ENCODE measurements at places on chromosomes 6 and 20.

GRCh38 chr6:29656157-29656556 is 735 bp upstream of the MOG start:
- no peaks in the 10 kb centered on the region for H3K36me3 ChIP-seq
- H3K4me1 ChIP-seq = peaks cover 5% of the 10 kb centered on the region
- H3K27ac ChIP-seq = no peak overlapping the region
- H3K27me3 ChIP-seq = peaks cover 5% of the 10 kb centered on the region
- no peak for DNase-seq

GRCh38 chr20:60906555-60906954 is 345.5 kb upstream of the CDH4 start:
- H3K27ac ChIP-seq = no peak overlapping the region
- H3K4me1 ChIP-seq = no peaks in the 10 kb centered on the region
- H3K36me3 ChIP-seq = no peaks in the 10 kb centered on the region

- no peak overlapping the region for H3K4me3 ChIP-seq
- DNase-seq = no peak
- H3K4me1 ChIP-seq = no peaks in the 10 kb centered on the region
- no peaks in the 10 kb centered on the region for H3K36me3 ChIP-seq
Measured at GRCh38 chr20:22438926-22439325, 145.4 kb downstream of the FOXA2 start.

DNA sequence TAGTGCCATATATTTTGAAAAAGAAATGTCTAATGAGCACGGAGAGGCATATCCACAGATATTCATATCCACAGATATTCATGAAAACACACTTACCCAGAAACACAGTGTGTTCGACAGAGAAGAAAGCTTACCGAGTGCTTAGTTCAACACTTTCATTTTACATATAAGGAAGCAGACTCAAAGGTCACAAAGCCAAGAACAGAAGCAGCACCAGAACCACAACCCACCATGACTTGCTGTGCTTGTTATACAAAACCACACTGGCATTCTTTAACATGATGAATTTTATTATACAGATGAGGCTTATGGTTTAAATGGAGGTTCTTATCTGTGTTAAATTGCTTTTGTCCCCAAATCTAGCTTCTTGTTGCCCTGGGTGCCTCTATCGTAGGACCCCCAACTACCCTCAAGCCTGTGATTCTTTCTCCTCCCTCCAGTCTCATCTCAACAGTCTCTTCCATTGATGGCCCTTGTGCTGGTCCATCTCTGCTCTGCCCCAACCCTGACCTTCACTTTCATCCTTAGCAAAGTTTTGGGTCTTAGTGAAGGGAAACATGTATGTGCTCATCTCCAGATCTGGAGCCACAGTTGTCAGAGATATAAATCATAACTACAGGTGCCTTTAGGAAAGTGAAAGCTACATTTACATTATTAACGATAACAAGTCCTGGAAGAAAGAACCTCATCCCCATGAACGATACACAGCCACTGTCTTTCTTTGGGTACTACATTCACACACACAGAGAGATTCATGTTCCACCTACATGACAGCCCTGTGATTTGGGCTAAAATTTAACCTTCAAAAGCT is 40.0 kb downstream of the SF3B5 start:
- no peaks in the 10 kb centered on the region for H3K36me3 ChIP-seq
- peak overlapping the region; percentile 95 for H3K27ac ChIP-seq
- H3K27me3 ChIP-seq = peaks cover 2% of the 10 kb centered on the region

GRCh38 chr6:55319961-55320695 is 7.1 kb upstream of the GFRAL start:
- DNase-seq = no peak
- H3K27ac ChIP-seq = no peak overlapping the region
- no peaks in the 10 kb centered on the region for H3K4me1 ChIP-seq
- H3K27me3 ChIP-seq = no peaks in the 10 kb centered on the region
- no peak overlapping the region for H3K4me3 ChIP-seq

- DNase-seq = no peak
- H3K27ac ChIP-seq = no peak overlapping the region
Measured at GRCh38 chr6:125066140-125066539, 87.4 kb upstream of the TPD52L1 start.

DNA sequence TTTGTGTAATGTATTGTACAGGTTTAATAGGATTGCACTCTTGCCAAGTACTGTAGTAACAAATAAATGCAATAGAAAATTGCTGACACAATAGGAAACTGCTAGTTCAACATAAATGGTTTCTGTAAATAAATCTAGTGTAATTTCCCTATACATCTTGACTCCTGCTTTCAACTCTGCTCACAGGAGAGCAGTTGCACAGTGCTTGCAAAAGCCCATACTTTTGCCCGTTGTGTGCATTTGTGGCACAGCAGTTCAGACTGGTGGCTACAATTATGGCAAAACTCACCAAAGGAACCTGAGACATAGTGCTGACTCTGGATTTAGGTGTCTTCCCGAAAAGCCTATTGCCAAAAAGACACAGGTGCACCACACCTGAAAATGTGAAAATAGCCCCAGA is 953.3 kb upstream of the SLC35B3 start:
- H3K36me3 ChIP-seq = no peaks in the 10 kb centered on the region
- no peak overlapping the region for H3K4me3 ChIP-seq
- no peak for DNase-seq
- no peak overlapping the region for H3K27ac ChIP-seq
- no peaks in the 10 kb centered on the region for H3K4me1 ChIP-seq

GRCh38 chr20:8536262-8536618 is 404.2 kb downstream of the PLCB1 start:
- no peak overlapping the region for H3K4me3 ChIP-seq
- peaks cover 2% of the 10 kb centered on the region for H3K27me3 ChIP-seq
- no peak overlapping the region for H3K27ac ChIP-seq
- DNase-seq = no peak
- peaks cover 13% of the 10 kb centered on the region for H3K4me1 ChIP-seq

DNA sequence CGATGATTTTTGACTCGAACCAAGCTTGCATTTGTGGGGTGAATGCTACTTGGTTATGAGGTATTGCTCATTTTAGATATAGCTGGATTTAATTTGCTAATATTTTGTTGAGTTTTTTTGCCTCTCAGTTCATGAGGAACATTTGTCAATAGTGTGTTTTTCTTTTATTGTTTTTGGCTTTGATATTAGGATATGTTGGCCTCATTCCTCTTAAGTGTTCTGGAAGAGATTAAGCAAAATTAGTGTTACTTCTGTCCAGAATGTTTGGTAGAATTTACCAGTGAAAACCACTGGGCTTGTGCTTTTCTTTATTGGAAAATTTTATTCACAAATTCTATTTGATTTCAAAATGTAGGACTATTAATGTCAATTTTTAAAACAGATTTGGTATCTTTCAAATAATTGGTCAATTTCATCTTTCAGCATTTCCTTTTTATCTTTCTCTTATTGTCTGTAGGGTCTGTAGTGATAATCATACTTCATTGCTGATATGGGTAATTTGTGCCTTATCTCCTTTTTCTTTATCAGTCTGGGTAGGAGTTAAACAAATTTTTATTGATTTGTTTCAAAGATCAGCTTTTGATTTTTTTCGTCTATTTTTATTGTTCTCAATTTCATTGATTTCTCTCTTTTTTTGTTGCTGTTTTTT is 14.1 kb downstream of the AIG1 start:
- no peak overlapping the region for H3K27ac ChIP-seq
- H3K27me3 ChIP-seq = no peaks in the 10 kb centered on the region
- H3K36me3 ChIP-seq = no peaks in the 10 kb centered on the region
- DNase-seq = no peak
- H3K4me1 ChIP-seq = no peaks in the 10 kb centered on the region

DNA sequence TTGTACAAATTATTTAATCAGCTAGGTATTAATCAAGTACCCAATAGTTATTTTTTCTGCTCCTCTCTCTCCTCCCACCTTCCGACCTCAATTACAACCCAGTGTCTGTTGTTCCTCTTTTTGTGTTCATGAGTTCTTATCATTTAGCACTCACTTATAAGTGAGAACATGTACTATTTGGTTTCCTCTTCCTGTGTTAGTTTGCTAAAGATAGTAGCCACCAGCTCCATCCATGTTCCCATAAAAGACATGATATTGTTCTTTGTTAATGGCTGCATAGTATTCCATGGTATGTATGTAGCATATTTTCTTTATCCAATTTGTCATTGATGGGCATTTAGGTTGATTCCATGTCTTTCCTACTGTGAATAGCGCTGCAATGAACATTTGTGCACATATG is 652.8 kb upstream of the CITED2 start:
- no peaks in the 10 kb centered on the region for H3K4me1 ChIP-seq
- no peak overlapping the region for H3K4me3 ChIP-seq
- H3K27me3 ChIP-seq = peaks cover 5% of the 10 kb centered on the region
- no peak overlapping the region for H3K27ac ChIP-seq
- no peak for DNase-seq

DNA sequence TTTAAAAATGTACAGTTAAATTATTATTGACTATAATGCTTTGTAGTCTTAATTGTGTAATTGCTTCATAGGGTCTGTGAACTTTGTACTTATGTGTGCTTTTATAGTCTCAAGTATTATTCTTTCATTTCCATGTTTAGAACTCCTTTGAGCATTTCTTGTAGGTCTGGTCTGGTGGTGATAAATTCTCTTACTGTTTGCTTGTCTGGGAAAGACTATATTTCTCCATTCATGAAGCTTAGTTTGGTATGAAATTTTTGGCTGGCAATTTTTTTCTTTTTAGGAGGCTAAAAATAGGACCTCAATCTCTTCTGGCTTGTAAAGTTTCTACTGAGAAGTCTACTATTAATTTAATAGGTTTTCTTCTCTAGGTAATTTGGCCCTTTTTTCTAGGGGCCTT is 67.4 kb downstream of the CCDC170 start:
- H3K27me3 ChIP-seq = peaks cover 11% of the 10 kb centered on the region
- no peaks in the 10 kb centered on the region for H3K36me3 ChIP-seq

- DNase-seq = no peak
- no peaks in the 10 kb centered on the region for H3K27me3 ChIP-seq
- H3K4me1 ChIP-seq = no peaks in the 10 kb centered on the region
- no peak overlapping the region for H3K27ac ChIP-seq
Measured at GRCh38 chr6:1184318-1184717, 127.6 kb upstream of the FOXQ1 start.

- H3K27ac ChIP-seq = no peak overlapping the region
- peaks cover 15% of the 10 kb centered on the region for H3K27me3 ChIP-seq
- no peak for DNase-seq
- no peaks in the 10 kb centered on the region for H3K36me3 ChIP-seq
- H3K4me1 ChIP-seq = peaks cover 72% of the 10 kb centered on the region
- H3K4me3 ChIP-seq = no peak overlapping the region
Measured at GRCh38 chr6:26306232-26306631, 58.8 kb upstream of the BTN3A2 start.

- no peaks in the 10 kb centered on the region for H3K27me3 ChIP-seq
- H3K36me3 ChIP-seq = no peaks in the 10 kb centered on the region
- no peak overlapping the region for H3K27ac ChIP-seq
- no peak for DNase-seq
Measured at GRCh38 chr6:162829013-162829742, 101.4 kb downstream of the PACRG start.

DNA sequence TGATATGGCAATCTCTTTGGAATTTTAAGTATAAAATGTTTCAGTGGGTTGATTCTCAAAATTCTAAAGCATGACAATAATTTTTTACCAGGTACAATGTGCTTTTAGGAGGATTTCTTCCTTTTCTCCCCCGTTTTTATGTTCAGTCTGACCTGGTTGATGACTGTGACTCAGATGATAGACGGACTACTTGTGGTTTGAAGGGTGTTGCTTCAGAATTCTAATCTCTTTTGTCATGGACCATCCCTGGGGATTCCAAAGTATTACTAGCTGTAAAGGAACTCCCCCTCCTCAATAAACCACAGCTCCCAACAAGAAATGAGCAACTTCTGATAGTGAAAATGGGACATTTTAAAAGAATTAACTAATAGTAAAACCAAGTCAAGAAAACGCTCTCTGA is 34.9 kb upstream of the TNFAIP3 start:
- H3K27ac ChIP-seq = peak overlapping the region; percentile 37
- H3K27me3 ChIP-seq = peaks cover 2% of the 10 kb centered on the region
- H3K4me3 ChIP-seq = no peak overlapping the region
- H3K4me1 ChIP-seq = peaks cover 29% of the 10 kb centered on the region
- no peaks in the 10 kb centered on the region for H3K36me3 ChIP-seq

DNA sequence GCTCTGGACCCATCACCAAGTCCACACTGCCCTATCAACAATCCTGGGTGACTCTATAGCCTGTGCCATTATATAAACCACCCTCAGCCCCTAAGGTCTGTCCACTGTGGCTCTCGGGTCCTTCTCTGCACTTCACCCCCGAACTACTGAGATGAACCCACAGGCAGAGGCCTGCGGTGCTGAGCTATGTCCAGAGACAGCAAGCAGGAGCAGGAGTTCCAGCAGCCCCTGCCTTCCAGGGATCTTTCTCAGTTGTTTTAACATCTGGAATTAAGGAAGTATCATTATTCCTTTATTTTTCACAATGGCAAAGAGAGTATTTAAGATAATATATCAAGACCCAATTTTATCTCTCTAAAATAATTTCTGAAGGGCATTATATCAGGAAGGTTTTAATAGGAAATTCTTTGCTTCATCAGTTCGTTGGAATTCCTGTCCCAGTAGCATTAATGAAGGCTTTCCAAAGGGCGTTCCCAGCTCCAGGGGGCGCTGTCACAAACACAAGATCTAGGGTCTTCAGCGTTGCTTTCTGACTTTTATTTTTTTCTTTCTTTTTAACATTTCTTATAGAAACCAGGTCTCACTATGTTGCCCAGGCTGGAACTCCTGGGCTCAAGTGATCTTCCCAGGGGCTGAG is 27.3 kb downstream of the RRBP1 start:
- DNase-seq = no peak
- no peak overlapping the region for H3K27ac ChIP-seq
- no peaks in the 10 kb centered on the region for H3K27me3 ChIP-seq
- peaks cover 21% of the 10 kb centered on the region for H3K4me1 ChIP-seq
- H3K36me3 ChIP-seq = peaks cover 20% of the 10 kb centered on the region
- H3K4me3 ChIP-seq = no peak overlapping the region

DNA sequence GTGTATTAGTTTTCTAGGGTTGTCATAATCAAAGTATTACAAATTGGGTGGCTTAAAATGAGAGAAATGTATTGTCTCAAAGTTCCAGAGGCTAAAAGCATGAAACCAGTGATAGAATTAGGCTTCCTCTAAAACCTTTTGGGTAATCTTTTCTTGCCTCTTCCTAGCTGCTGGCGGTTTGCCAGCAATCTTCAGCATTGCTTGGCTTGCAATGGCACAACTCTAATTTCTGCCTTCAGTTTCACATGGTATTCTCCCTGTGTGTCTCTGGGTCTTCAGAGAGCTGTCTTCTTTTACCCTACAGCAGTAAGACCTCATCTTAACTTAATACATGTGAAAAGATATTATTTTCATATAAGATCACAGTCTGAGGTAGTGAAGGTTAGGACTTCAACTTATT is 479.1 kb upstream of the GJE1 start:
- no peak overlapping the region for H3K4me3 ChIP-seq
- DNase-seq = no peak
- H3K27me3 ChIP-seq = no peaks in the 10 kb centered on the region
- H3K27ac ChIP-seq = no peak overlapping the region

DNA sequence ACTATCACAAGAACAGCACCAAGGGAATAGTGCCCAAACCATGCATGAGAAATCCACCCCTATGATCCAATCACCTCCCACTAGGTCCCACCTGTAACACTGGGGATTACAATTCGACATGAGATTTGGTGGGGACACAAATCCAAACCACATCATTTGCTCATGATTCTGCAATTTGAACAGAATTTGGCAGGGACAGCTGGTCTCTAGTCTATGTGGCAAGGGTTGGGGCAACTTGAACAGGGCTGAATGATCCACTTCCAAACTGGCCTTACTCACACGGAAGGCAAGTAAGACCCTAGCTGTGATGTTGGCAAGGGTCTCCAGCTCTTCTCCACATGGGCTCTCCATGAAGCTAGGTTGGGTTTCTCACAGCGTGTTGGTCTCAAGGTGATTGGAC is 10.1 kb upstream of the FKBP5 start:
- no peak for DNase-seq
- H3K4me3 ChIP-seq = no peak overlapping the region
- no peaks in the 10 kb centered on the region for H3K36me3 ChIP-seq
- peaks cover 5% of the 10 kb centered on the region for H3K27me3 ChIP-seq
- H3K4me1 ChIP-seq = no peaks in the 10 kb centered on the region
- no peak overlapping the region for H3K27ac ChIP-seq

All from immature natural killer cell (primary cell).